ENCODE measurements at places on chromosomes 1 and 21. TPM values are rescaled to one million over a fixed set of nuclear protein-coding genes. Genes with fewer than 3 reads are reported as not detected.

- no peak for DNase-seq
Observed at GRCh38 chr1:1198423-1199140, 7.8 kb downstream of the TNFRSF18 start.

- peak; percentile 58 for DNase-seq
Observed at GRCh38 chr21:42621166-42621818, 32.1 kb upstream of the PDE9A start.

GRCh38 chr21:42315296-42315891 is at the start of gene TFF3:
Gene TFF3 (minus strand): TSS chr21:42315409. CDS start chr21:42315374, 35 bp downstream.
- no peak for DNase-seq

GRCh38 chr1:234613128-234613875 is 3.3 kb upstream of the IRF2BP2 start:
- no peak for DNase-seq

- DNase-seq: no peak
Observed at GRCh38 chr1:56516539-56517252, 62.7 kb downstream of the PLPP3 start.

DNA sequence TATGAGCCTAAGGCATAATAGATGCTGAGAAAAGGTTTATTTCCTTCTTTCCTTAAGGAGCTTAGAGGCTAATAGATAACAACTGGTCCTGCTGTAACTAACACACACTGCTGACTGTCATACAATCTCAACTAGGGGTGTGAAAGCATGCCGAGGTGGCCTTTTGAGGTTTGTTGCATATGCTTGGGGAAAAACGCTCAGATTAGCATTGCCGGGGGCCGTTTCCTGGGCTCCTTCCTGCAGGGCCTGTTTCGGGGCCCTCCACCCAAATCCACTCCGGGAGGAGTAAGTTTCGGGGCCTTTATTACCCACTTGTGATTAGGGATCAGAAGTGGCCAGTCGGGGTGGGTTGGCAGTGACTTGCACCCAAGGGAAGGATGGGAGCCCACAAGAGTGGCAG is 27.2 kb upstream of the RCSD1 start:
- no peak for DNase-seq

DNA sequence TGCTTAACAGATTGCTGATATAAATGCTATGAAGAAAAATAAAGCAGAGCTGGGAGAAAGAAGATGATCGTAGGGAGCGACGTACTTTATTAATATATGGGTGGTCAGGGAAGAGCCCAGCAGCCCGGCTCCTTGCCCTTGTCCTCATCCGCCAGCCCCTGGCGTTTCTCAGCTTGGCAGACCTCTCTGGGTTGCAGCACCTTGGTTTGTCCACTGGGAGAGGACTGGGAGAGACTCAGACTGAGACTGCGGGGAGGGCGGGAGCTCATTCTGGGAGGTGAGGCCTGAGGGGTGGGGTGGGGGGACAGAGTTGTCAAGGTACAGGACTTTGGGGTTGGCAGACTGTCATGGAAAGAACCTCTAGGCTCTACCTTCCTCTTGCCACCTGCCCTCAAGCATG is 3.3 kb upstream of the S100A3 start:
- no peak for DNase-seq

DNA sequence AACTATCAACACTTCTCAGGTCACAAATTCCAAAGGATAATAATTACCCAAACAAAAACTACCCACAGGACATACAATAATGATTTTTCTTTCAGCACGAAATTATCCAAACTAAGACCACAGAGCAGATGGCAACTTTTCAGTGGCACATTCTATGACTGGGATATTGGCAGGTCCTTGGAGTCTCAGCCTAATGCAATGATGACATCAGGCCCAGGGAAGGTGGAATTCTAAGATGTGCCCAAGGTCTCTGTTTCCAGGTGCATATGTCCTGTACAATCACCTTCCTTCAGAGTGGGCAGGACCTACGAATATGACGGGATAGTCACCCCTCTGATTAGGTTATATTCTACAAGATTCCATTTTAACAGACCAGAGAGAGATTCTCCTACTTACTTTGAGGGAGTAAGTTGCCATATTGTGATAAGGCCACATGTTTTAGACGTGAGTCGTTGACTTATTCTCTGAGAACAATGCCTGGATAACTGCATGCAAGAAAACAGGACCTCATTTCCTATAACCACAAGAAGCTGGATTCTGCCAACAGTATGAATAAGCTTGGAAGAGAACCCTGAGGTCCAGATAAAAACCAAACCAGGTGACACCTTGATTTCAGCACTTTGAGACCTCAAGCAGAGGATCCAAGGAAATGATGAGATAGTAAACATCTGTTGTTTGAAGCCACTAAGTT is 69.9 kb downstream of the ZC3H11B start:
- no peak for DNase-seq

GRCh38 chr1:54800899-54801759 is at the start of gene TTC22:
Gene TTC22 (minus strand): TSS chr1:54801323. CDS start chr1:54801163, 160 bp downstream.
- no peak for DNase-seq

DNA sequence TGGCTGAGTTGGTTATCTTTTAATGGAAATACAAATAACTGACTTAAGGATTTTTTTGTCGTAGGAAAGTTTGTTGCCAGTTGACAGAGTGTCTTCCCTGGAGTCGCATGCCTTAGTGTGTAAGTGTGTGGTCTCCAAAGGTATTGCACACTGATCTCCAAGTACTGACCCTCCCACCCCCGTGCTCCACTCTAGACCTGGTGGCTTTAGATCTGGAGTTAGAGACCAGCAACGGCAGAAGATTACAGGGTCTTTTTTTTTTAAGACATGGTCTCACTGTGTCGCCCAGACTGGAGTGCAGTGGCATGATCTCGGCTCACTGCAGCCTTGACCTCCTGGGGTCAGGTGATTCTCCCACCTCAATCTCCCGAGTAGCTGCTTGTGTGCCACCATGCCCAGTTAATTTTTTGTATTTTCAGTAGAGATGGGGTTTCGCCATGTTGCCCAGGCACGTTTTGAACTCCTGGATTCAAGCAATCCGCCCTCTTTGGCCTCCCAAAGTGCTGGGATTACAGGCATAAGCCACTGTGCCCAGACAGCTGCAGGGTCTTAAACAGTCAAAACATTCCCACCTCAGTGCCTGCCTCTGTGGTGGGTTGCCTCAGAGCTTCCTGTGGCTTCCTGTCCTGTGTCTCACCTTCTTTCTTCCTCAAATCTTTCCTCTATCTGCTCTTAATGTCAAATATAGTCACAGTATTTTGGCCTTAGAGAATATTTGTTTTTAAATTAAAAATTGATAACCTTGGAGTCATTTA is 6.9 kb downstream of the TRAPPC10 start:
- no peak for DNase-seq

DNA sequence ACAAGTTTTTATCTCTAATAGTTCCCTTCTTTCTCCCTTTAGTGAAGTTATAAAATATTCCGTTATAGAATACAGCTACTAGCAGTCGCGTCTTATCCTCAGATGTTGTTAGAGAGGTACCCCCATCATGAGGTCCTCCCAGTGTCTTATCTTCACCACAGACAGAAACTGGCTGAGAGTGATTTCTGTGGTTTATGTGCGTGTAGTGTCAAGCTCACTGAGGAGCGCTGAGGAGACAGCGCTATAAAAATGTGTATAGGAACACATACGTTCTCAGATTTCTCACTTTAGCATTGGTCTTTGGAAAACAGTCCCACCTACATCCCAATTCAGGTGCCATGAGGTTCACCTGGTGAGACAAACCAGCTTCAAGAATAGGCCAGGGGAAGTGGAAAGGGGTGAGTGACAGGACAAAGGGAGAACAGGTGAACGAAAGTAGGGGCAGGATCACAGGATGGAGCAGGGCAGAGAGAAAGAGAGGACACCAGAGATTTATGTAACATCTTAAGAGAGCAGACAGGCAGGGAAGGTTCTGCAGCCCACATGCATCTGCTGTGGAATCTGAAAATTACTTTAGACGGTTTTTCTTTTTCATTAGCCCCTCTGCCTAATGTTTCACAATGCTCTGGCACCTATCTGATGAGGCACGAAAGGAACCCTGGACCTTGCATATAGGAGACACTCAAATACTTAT is 2.7 kb upstream of the PLEKHO1 start:
- DNase-seq: no peak

DNA sequence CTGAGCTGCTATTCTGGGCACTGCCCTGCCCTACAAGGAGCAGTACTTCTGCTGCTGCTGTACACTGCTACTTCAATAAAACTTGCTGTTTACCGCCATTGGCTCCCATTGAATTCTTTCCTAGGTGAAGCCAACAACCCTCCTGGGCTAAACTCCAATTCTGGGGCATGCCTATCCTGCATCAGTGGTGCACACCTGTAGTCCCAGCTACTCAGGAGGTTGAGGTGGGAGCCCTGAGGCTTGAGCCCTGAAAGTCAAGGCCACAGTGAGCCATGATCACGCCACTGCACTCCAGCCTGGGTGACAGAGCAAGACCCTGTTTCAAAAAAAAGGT is 21.2 kb downstream of the PDIK1L start:
- no peak for DNase-seq

GRCh38 chr1:13828454-13829151 is 128.6 kb downstream of the PRDM2 start:
- DNase-seq: no peak

DNA sequence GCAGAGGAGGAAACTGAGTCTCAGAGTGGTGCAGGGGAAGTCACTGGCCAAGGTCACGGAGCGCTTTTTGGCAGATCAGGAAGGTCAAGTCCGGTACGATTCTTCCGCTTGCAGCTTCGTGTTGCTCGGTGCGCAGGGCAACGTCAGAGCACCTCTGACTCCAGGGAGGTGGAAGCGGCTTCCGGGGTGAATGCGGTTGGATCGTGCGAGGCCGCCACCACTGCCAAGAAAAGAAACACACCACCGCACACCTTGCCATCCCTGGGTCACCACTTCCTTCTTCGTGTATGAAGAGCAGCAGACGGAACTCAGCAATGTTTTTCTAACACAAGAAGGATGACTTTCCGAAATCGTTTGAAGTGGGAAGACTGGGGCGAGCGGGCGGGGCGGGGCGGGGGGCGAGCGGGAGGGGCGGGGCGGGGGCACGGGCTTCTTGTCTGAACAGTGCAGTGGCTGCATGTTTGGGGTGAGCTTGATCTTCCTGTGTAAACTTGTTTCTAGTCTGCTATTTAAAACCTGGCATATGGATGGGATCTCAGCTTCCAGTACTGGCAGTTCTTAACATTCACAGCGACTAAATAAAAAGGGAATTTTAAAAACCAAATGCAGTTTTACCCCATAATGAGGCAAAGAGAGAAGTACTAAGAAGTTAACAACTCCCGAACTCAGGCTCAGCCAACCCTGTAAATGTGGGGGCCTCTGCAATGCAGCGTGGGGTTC is 300.0 kb downstream of the RRAGC start:
- DNase-seq: no peak

GRCh38 chr1:218783131-218783530 is 390.5 kb upstream of the LYPLAL1 start:
- DNase-seq: no peak

- DNase-seq: no peak
Observed at GRCh38 chr1:12584900-12585525, 33.0 kb downstream of the DHRS3 start.

DNA sequence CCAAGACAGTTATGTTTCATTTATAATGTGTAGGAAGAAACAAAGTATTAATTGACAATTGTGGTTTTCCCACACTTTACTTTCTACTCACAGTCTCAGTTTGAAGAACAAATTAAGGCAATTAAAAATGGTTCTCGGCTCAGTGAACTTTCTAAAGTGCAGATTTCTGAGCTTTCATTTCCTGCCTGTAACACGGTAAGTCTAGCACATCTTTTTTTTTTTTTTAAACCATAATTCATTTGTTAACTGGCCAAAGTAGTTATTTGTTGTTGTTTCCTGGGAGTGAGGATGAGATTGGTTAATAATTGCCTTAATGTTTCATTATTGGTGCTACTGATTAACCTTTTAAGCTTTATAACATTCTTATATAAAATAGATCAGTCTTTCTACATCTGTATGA is 75.1 kb downstream of the VPS26C start:
- DNase-seq: no peak

DNA sequence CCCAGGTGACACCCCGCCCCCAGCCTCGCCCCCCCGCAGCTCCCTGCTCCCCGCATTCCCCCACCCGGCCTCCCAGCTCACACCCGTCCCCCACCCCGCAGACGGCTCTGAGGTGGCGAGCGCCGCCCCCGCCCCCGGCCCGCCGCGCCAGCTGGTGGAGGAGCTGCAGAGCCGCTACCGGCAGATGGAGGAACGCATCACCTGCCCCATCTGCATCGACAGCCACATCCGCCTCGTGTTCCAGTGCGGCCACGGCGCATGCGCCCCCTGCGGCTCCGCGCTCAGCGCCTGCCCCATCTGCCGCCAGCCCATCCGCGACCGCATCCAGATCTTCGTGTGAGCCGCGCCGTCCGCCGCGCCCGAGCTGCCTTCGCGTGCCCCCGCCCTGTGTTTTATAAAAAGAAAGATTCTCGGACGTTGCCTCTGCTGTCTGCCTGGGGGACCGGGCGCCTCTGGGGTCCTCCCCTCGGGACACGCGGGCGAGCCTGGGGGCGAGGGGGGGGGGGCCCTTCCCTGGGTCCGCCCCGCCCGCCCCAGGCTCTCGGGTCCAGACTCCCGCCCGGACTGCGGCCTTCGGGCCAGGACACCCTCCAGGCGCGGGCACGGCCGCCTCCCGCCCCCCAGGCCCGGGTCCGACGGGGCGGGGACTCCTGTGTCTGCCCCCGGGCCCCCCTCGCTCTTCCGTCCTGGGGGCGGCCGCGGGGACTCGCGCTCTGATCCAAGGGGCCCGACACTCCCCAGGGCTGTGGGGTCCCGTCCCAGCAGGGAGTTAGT is 1.6 kb upstream of the MMP23B start:
- DNase-seq: peak; percentile 73

DNA sequence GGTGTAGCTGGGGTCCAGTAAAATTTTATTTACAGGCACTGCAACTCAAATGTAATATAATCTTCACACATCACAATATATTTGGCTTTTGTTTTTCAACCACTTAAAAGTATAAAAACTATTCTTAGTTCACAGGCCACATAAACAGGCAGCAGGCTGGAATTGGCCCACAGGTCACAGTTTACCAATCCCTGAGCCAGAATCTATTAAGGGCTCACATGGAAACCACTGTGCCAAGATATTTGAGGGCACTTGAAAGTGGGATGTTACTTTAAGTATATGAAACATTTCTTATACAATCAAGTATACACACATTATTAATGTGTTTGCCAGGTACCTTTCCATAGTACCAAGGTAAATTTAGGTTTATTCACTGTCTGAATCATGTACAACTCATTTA is 71.9 kb upstream of the PRDX6 start:
- no peak for DNase-seq

- no peak for DNase-seq
Observed at GRCh38 chr1:208204779-208205178, 39.4 kb downstream of the PLXNA2 start.

GRCh38 chr1:183101841-183102276 is 78.6 kb downstream of the LAMC1 start:
- DNase-seq: no peak

- no peak for DNase-seq
Observed at GRCh38 chr1:8217011-8217711, 100.8 kb upstream of the SLC45A1 start.

S100A9 gene
- 25.8 TPM for polyA plus RNA-seq

KRTAP19-2 gene
- not detected for polyA plus RNA-seq

FCRL4 gene
- not detected for polyA plus RNA-seq

RAB42 gene
- polyA plus RNA-seq: 3.2 TPM

GPR37L1 gene
- 0.03 TPM for polyA plus RNA-seq

GORAB gene
- polyA plus RNA-seq: 19.7 TPM

NBPF6 gene
- polyA plus RNA-seq: not detected

DSTYK gene
- 18.5 TPM for polyA plus RNA-seq

SEMA4A gene
- polyA plus RNA-seq: 20.8 TPM

OR10X1 gene
- polyA plus RNA-seq: not detected

APOBEC4 gene
- polyA plus RNA-seq: not detected

PBX1 gene
- 156 TPM for polyA plus RNA-seq

SPRR2E gene
- polyA plus RNA-seq: not detected

SPRR3 gene
- polyA plus RNA-seq: 0.17 TPM

Measured in left renal cortex interstitium (tissue), 4 donors.